ENCODE measurements at places on chromosomes 12 and 14.

DNA sequence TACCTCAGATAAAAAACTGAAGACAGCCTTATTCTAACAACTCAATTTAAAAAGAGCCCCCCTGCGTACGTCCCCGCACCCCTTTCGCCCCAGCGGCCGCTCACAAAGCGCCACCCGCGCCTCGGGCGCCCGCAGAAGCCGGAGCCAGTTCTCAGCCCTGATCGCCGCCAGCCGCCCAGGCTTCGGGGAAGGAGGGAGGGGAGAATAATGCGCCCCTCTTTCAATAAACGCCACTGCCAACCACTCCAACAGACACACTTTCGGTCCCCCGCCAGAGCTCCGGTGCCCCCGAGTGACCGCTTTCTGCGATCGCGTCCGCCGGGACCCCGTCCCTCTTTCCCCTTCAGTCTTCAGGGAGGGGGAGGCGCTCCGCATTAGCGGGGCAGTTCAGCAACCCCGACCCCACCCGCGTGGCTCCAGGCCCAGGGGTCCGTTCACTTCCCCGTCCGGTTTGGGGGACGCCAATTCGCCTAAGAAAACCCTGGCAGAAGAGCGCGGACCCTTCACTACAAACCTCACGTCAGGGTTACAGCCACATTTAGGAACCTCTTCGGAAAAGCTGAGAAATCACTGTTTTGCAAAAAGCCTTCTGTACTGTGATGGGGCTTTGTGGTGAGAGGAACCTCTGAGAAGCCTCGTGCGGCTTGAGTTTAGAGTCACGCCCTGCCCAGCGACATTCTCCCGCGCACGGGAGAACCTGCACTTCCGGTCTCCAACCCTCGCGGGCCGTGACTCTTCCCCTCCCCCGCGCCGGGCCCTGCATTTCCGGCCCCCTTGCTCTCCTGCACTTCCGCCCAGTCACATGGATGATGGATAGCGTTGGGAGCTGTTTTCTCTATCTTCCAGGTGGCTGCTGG is 18.7 kb downstream of the FOXG1 start:
- no peak for DNase-seq

GRCh38 chr12:59298296-59298695 is 297.5 kb upstream of the SLC16A7 start:
- DNase-seq = no peak

GRCh38 chr12:96422192-96422591 is 22.0 kb upstream of the CDK17 start:
- DNase-seq = no peak

GRCh38 chr12:124240493-124240892 is 54.4 kb upstream of the RFLNA start:
- DNase-seq = no peak

GRCh38 chr14:93037351-93037750 is 78.4 kb downstream of the ITPK1 start:
- no peak for DNase-seq

DNA sequence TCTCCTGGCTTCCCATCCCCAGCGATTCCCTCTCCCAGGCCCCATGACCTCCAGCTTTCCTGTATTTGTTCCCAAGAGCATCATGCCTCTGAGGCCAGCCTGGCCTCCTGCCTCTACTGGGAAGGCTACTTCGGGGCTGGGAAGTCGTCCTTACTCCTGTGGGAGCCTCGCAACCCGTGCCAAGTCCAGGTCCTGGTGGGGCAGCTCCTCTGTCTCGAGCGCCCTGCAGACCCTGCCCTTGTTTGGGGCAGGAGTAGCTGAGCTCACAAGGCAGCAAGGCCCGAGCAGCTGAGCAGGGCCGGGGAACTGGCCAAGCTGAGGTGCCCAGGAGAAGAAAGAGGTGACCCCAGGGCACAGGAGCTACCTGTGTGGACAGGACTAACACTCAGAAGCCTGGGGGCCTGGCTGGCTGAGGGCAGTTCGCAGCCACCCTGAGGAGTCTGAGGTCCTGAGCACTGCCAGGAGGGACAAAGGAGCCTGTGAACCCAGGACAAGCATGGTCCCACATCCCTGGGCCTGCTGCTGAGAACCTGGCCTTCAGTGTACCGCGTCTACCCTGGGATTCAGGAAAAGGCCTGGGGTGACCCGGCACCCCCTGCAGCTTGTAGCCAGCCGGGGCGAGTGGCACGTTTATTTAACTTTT is 14.3 kb downstream of the C12orf43 start:
- DNase-seq = no peak

GRCh38 chr12:31832740-31833729 is 104.2 kb upstream of the AMN1 start:
- no peak for DNase-seq

GRCh38 chr12:50679612-50680011 is 84.3 kb upstream of the ATF1 start:
- no peak for DNase-seq

DNA sequence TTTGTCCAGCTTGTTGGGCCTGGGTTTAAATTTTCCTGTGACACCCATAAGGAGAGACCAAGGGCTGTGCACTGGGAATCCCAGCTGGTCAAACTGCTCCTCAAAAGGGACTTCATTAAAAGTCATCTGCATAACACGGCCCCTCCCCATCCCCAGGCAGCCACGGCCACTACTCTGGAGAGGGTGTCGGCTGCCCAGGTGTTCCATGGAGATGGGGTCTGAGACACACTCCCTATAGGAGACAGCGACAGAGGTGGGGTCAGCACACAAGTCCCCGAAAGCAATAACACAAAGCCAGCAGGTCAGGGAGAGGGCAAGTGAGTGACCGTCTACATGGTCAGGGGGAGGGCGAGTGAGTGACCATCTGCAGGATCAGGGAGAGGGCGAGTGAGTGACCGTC is 75.6 kb upstream of the BCL11B start:
- DNase-seq = no peak

GRCh38 chr14:62711351-62712023 is 333.8 kb downstream of the KCNH5 start:
- DNase-seq = no peak

- no peak for DNase-seq
Measured at GRCh38 chr14:88901189-88901588, 76.7 kb downstream of the TTC8 start.

DNA sequence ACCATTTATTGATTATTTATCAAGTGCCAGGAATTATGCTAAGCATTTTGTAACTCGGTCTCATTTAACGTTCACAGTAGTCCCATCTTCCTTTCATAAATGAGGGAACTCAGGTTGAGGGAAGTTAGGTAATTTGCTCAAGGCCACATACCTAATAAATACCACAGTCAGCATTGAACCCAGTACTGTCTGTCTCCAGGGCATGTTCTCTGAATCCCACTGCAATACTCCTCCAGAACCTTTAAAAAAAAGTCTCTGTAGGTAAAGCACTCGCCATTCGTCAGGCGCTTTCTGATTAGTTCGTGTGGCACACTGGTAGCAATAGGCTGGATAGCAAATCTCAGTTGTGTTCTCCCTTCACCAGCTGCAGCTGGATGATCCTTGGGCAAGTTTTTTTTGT is 14.3 kb downstream of the SLC17A8 start:
- DNase-seq = no peak

GRCh38 chr14:96727073-96727472 is 70.1 kb upstream of the VRK1 start:
- no peak for DNase-seq

DNA sequence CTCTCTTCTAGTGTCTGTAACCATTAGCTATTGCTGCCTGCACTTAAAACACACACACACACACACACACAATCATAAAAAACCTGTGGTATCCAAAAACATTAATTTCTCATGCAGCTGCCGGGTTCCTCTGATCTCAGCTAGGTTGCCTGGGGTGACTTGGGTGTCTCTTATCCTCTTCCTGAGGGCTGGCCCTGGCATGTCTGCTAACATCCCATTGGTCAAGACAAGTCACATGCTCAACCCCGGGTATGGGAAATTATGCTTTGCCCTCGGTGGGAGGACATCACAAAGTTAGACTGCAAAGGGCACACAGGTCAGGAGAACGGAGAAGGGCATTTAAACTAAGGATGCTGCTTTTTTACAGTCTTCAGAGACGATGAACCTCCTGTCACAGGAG is 55.7 kb downstream of the TRPV4 start:
- DNase-seq = no peak

DNA sequence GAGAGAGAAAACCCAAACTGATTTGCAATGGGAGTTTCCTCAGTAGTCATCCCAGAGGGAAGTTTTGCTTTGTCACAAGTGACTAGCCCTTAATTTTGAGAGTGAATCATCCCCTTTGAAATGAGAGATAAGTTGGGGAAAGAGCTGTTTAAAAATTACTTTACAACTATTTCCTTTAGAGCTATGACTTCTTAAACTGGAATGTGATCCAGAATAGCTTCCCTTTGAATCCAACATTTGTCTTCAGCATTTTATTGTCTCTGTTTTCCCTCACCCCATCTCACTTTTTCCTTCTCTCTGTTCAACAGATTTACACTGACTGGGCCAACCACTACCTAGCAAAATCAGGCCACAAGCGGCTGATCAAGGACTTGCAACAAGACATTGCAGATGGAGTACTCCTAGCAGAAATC is 109.3 kb downstream of the NAV3 start:
- peak; percentile 56 for DNase-seq

- DNase-seq = no peak
Measured at GRCh38 chr14:36988568-36988967, 183.8 kb downstream of the SLC25A21 start.

- no peak for DNase-seq
Measured at GRCh38 chr12:68113644-68114043, 45.9 kb downstream of the IFNG start.

DNA sequence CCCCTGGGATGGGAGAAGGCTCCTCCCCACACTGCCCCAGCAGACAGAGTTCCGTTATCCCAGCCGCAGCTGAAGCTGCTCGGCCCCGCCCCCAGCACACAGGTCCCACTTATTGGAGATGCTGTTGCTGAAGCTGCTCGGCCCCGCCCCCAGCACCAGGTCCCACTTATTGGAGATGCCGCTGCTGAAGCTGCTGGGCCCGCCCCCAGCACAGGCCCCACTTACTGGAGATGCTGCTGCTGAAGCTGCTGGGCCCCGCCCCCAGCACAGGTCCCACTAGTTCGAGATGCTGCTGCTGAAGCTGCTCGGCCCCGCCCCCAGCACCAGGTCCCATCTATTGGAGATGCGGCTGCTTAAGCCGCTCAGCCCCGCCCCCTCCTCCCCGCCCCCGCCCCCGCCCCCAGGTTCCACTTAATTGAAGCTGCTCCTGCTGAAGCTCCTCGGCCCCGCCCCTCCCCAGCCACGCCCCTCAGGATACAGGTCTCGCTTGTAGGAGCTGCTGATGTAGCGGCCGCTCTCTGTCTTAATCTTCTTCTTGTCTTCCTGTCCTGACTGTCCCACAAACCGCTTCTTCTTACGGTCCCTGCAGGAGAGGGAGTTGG is 12.0 kb downstream of the CFAP73 start:
- no peak for DNase-seq

GRCh38 chr14:104512061-104512460 is 67.5 kb upstream of the C14orf180 start:
- no peak for DNase-seq

GRCh38 chr14:68747393-68747792 is 45.5 kb downstream of the ZFP36L1 start:
- DNase-seq = no peak

Data from skeletal muscle cell (primary cell).